ENCODE measurements at places on chromosomes 5 and 9.

GRCh38 chr5:117463881-117464570, 889.4 kb upstream of the SEMA6A start:
- no peak for DNase-seq

- no peak for DNase-seq
Observed at GRCh38 chr5:103446813-103447212, 115.8 kb downstream of the NUDT12 start.

GRCh38 chr5:127656825-127657224, 7.9 kb downstream of the CTXN3 start:
- DNase-seq = no peak

DNA sequence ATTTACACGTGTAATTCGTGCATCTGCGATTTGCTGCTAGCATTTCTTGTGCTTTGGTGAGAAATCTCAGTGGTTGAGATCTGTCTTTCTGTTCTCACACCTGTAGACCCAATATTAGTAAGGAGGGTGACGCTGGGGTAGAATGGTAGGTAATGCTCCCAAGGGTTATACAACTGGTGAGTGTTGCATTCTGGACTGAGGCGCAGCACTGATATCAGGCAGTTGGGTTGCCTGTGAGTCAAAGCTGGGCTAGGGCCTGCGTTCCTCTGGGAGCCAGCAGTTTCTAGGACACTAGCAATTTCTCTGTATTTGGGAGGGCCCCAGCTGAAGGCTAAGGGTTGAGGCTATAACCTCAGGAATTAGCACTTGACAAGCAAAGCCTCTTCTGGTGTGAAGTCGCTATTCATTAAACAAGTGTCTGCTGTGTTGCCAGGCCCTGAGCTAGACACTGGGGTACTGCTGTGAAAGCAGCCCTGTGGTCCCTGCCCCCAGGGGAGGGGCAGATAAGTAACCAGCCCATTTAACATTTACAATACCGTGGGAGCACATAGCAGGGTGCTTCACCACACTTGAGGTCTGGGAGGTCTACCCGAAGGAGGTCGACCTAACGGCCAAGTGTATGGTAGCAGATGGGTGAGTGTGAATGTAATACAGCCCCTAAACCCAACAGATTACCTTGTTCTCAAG, 28.7 kb downstream of the LARP1 start:
- no peak for DNase-seq

DNA sequence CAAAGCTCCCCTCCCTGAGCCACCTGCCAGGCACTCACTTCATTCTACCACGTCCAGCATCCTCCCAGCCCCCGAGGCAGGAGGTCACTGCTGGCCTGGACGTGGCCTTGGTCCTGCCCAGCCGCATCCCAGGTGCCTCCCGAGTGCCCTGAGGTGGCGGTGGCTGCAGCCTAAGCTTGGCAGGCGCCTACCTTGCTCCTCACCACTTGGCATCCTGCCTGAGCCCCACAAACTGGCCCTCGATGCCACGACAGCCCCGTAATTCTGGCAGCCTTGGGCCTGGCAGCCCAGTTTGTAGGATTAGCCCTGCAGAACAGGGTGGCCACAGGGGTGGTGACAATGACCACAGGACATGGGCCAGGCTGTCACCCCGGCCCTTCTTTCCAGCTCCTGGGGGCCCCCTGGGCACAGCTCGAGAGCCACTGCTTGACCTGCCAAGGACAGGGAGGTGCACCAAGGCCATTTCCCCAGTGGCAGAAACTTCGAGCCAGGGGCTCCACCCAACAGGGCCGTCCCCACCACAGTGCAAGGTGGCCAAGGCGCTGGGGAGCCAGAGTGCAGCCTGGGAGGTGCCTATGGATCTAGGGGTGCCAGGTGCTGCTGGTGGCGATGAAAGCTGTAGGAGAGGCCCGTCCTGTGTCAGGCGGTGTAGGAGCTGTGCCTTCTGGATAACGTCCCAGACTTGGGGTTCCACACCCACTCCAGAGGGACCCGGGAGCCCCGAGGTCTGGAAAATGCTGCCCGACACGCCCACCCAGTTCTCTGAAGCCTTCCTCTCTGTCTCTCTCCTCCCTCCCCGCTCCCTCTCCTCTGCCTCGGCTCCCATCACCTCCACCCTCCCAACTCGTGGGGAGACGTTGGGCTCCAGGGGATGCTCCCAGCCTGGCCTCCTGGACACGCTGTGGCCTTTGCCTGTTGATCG, 18.4 kb downstream of the NKD2 start:
- no peak for DNase-seq

- no peak for DNase-seq
Observed at GRCh38 chr9:124615100-124615742, 108.0 kb upstream of the NR5A1 start.

DNA sequence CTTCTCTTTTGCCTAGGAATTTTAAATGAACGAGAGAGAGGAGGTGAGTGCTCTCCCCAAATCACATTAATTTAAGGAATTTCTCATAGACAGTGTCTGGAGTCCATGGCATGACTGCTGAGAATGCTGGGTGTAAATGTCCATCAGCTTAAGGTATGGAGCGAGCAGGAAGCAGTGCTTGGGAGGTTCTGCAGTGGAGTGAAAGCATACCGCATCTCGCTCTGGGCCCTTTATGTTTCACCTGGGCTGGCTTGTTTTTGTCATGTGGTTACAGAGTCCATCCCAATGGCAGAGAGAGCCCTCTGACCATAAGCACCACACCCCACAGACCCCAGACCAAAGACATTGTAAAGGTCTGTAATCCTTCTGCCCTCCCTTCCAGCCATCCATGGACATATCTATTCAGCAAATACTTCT, 20.6 kb upstream of the TNFAIP8 start:
- DNase-seq = no peak

GRCh38 chr9:93051680-93052089, 6.8 kb upstream of the SUSD3 start:
- no peak for DNase-seq

Measured in stimulated activated CD4-positive, alpha-beta T cell treated with anti-CD3 and anti-CD28 coated beads, Interleukin-12 subunit alpha, Interleukin-12 subunit beta, amount 100 ng/mL, for 48 hours (primary cell).